ENCODE measurements at places on chromosomes 2 and 18.

DNA sequence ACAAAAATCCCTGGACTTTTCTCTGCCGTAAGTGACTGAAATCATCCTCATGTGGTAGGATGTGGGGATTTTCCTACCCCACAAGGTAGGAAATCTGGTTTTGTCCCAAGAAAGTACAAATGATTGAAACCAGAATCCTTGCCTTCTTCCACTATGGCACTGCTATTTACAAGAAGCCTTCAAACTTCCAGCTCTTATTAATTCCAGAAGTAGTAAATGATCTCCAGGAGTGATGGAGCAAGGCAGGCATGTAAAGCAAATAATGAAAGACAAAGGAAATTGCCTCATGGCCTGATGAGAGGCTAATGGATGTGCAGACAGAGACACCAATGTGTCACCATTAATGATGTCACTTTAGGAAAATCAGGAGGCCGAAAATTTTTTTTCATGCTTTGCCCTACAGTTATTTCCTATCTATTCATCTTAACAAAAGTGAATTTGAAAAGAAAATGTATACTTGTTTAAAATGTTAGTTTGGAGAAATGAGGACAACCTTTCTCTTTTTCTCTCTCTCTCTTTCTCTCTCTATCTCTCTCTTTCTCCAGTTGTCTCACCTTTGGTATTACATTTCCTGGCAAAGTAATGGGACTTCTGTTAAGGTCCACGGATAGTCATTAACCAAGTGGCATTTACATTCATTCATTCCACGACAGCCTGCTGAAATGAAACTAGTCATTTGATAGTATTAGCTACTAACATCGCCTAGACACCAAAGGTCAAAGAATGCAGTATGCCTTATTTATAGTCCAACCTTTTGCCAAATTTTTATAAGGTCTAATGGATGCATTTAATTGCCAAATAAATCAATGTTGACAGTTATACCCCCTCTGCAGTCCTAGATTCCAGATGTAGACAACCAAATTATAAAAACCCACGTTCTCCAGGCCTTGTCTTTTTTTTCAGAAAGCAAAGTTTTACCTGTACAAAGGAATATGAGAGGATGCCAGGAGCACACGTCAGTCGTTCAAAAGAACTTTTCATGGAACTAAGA lies 5.0 kb upstream of the EVA1A start:
- no peak for DNase-seq

DNA sequence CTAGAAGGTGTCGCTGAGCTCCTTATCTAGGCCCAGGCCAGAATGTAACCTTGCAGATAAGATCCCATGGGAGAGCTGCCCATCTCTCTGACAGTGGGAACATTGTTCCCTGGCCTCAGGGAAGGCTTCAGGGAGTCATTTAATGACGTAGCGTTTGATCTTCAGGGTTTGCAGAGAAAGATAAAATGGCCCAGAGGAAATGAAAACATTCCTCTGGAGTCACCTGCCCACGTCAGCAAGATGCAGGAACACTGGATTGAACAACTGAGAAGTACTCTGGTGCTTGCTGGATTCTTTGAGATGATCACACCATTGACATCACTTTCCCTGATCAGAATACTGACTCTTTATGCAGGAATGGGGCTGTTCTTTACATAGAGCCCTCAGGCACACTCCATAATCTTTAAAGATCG lies 51.6 kb downstream of the MAPK4 start:
- no peak for DNase-seq

- DNase-seq = no peak
Observed at GRCh38 chr2:38256610-38257009, 120.5 kb downstream of the ATL2 start.

GRCh38 chr18:77573571-77573970 lies 323.9 kb downstream of the GALR1 start:
- no peak for DNase-seq

GRCh38 chr2:170073288-170073687 lies 104.7 kb upstream of the MYO3B start:
- no peak for DNase-seq

DNA sequence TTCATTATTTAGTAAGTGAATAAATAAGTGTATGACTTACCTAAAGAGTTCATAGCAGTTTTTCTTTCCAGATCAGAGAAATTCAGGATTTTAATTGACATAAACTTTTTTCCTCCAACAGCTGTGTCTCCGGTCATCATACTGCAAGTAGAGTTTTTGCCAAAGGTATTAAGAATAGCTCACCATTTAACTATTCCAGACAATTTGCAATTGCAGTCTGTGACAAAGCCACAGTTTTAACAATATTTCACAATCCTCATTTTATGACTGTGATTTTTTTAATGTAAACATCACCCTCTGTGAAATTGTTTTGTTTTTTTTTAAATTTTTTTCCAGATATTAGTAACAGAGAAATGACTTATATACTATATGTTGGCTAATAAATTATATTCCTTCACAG lies 199.1 kb downstream of the TRIB2 start:
- DNase-seq = no peak

- DNase-seq = no peak
Observed at GRCh38 chr2:225378984-225379383, 20.5 kb upstream of the NYAP2 start.

DNA sequence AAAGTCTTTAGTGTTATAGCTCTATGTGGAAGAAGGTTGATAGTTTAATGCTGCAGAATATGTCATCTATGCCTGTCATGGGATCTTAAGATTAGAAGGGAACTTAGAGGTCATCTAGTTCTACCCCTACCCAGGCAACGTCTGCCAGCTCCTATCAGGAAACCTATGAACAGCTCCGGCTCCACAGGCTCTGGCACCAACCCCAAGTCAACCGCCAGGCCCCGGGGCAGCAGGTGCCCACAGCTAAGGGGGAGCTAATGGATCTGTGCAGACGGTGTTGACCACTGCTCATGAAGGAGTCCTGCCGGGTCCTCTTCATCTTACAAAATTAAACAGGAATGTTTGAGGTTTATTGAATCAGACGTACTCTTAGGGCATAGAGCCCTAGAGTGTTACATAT lies 440.8 kb upstream of the KLHL29 start:
- no peak for DNase-seq

GRCh38 chr18:76314496-76314895 lies 180.5 kb downstream of the ZNF516 start:
- no peak for DNase-seq

- no peak for DNase-seq
Observed at GRCh38 chr2:240622531-240623235, 2.6 kb upstream of the GPR35 start.
